T follicular helper cell (primary cell): ENCODE measurements at places on chromosomes 16 and 17.

DNA sequence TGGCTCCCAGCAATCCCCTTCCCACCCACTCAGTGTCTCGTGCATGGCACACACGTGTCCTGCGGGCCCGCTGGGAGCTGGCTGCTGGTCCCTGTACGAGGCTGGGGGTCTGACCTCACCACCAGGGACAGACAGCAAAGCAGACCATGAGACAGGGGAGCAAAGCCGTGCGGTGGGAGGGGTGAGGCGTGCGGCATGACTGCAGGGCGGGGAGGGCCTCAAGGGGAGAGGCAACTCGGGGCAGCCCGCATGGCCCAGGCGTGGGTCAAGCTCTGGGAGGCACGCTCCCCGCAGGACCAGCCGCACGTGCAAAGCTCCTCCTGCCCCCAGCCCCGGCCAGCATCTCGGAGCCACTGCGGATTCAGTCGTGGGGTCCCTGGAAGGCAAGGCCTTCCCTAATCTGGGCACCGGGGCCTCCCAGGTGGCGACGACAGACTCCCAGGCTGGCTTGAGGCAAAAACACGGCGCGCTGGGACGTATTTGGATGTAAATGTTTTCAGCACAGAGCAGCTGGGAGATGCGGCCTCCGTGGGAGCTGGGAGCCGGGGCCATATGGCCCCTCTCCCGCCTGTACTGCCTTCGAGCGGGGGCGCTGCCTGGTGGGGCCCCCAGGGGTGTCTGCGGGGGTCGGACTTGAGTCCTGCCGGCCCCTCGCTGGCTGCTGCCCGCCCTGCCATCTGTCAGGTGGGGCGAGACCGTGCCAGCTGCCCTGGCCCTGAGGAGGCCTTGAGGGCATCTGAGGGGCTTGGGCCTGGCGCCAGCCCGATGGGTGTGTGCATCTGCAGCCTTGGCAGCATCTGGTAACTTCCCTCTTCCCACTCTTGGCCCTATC, 12.2 kb upstream of the CBFA2T3 start:
- DNase-seq: no peak

GRCh38 chr16:64916051-64916450, 205.8 kb downstream of the CDH11 start:
- DNase-seq: no peak

GRCh38 chr17:79811011-79811867, 14.4 kb upstream of the CBX8 start:
- no peak for DNase-seq

GRCh38 chr17:245020-245419, 63.6 kb upstream of the DOC2B start:
- no peak for DNase-seq

DNA sequence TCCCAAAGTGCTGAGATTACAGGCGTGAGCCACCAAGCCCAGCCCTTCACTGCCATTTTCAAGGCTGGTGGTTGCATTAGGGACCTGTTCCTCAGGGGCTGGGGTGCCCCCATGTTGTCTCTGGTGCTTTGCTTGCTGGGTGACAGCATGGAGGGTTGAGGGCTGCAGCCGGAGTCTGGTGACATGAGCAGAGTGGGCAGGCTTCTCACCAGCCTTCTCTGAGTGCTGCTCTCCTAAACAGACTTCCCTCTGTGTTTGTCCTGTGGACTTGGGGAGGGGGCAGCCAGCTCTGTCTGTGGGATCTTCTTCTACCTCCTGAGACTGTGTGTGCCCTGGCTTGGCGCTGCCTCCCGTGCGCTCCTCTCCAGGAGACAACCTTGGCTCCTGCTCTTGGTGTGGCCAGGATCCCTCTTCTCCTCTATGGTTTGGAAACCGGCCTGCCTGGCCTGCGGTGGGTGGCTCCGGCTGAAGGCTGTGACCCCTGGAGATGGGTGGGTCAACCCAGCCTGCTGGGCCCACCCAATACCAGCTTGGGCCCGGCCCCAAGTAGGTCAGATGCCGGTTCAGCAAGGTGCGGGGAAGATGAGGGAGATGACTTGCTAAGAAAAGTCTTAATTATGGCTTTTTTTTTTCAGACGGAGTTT, 72.1 kb downstream of the PDPK1 start:
- no peak for DNase-seq

GRCh38 chr16:84677849-84678248, 22.0 kb upstream of the USP10 start:
- DNase-seq: no peak

- no peak for DNase-seq
Measured at GRCh38 chr16:78761427-78761826, 662.0 kb downstream of the WWOX start.

GRCh38 chr17:10290041-10290440, 82.8 kb downstream of the MYH13 start:
- DNase-seq: no peak

- no peak for DNase-seq
Measured at GRCh38 chr17:29956225-29956624, 14.8 kb downstream of the EFCAB5 start.

DNA sequence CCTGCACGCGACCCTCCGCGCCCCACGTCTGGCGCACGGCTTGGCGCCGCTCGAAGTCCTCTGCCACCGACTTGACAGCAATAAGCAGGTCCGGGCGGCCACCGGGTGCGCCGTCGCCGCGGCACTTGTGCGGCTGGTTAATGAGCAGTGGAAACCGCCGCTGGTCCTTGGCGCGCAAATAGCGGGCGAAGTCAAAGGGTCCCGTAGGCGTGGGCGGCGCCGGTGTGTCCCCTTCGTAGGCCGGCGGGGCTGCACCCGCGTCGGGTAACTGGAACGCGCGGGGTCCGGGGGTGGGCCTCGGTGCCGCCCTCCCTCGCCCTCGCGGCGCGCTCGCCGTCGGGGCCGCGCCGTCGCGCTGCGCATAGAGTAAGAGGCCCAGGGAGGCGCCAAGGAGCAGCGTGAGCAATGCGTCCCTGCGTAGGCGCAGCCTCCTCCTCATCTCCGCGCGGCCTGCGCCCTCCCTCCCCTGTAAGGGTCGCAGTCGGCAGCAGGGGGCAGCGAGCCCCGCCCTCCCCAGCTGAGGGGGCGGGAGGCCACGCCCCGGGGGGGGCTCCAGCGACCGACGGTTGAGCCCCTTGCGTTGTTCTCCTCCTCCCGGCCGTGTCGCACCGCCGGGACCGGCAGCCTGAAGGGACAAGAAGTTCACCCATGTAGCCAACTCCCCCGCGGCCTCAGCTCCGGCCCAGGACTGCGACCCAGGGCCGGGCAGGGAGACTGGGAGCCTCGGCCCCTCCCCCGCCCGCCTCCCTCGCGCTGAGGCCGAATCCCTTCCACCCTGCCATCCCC, 558 bp downstream of the B3GNT9 start:
- DNase-seq: no peak

- DNase-seq: no peak
Measured at GRCh38 chr17:73163043-73163442, 1.8 kb upstream of the SSTR2 start.

DNA sequence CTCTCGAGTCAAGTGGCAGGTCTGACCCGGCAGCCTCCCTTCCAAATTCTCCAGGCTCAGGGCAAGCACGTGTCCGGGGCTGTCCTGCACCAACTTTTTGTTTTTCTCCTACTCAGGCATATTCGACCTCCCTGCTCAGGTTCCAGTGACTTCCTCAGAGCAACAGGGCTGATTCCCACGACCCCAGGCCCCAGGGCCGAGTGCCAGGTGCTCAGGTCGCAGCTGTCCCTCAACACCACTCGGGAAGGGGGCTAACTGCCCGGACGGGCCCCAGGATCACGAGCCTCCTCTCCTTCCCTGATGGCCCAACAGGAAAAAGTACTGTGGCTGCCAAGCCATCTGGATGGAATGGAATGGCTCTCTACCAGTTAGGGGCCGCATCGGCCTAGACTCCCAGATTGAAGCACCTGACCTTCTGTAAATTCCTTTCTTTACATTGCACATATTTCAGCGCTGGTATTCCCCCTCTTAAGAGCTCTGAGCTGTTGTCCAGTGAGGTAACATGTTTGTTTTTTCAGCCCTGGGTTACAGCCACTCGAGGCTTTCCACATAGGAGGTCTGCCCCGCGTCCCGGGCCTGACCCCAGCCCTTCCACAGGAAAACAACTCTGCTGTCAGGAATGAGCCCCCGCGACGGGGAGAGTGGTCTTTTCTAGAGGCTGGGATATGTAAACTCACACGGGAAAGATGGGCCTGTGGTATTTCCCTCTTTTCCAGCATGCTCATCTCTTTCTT, 25.0 kb downstream of the NXN start:
- no peak for DNase-seq

DNA sequence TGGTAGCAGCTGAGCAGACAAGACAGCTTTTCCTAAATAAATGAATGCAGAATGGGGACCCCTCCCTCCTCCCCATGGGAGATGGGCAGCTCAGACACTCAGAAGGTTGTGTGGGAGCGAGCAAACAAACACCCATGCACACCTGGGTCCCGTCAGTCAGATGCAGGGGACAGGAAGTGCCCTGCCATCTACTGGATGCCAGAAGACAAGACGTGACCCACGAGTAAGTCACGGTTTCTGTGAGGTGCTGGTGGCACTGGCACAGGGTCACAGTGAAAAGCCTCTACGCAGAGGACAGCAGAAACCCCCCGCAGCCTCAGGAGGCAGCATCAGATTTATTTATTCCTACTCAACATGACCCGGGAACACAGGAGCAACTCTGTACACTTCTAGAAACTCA, 8.4 kb downstream of the HBQ1 start:
- DNase-seq: no peak

- no peak for DNase-seq
Measured at GRCh38 chr16:89325861-89326471, 108.5 kb downstream of the ZNF778 start.

- DNase-seq: no peak
Measured at GRCh38 chr17:55444471-55445441, 23.1 kb upstream of the MMD start.

- DNase-seq: no peak
Measured at GRCh38 chr17:21184570-21184969, 29.4 kb downstream of the TMEM11 start.

GRCh38 chr17:80612997-80613731, 68.5 kb downstream of the RPTOR start:
- DNase-seq: no peak

GRCh38 chr17:78133971-78134898, 3.7 kb downstream of the TMC8 start:
- peak; percentile 77 for DNase-seq

- DNase-seq: no peak
Measured at GRCh38 chr16:72838586-72838910, 209.4 kb downstream of the ZFHX3 start.

DNA sequence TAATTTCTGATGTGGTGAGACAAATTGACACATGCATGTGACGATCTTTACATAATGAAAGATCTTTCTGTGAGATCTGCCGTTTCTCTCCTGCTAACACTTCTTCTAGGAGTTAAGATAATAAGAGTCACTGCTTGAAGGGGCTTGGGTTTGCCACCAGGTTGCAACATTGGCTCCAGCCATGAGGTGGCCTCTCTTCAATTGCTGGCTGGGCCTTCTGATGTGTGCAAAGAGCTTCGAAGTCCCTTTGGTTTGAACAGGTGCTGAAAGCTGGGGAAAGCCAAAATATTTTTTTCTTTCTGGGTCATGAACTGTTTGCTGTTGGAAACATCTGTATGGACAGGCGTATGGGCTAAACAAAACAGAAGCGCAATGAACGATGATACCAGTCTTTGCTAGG, 204.1 kb upstream of the SALL1 start:
- DNase-seq: no peak

DNA sequence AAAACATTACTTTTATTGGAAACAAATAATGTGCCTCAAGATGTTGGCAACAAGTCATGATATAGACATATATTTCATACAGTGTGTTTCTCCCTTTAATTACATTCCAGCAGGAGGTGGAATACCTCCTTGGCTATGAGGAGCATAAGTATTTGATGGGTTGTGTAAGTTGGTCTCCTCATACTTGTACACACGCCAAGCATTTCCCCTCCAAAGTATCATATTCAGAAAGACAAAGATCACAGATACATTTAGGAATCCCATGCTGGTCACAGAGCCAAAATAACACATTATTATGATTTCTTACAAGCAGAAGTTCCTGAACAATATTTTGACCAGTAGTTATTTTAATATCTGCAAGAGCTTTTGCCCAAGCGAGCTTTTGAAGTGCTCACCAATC, 57.8 kb downstream of the WSB1 start:
- no peak for DNase-seq

GRCh38 chr16:6192984-6193383, 1095.4 kb upstream of the EEF2KMT start:
- no peak for DNase-seq

- no peak for DNase-seq
Measured at GRCh38 chr17:21211825-21212479, 2.0 kb downstream of the TMEM11 start.

GRCh38 chr17:51461578-51462004, 201.2 kb downstream of the UTP18 start:
- peak; percentile 30 for DNase-seq

DNA sequence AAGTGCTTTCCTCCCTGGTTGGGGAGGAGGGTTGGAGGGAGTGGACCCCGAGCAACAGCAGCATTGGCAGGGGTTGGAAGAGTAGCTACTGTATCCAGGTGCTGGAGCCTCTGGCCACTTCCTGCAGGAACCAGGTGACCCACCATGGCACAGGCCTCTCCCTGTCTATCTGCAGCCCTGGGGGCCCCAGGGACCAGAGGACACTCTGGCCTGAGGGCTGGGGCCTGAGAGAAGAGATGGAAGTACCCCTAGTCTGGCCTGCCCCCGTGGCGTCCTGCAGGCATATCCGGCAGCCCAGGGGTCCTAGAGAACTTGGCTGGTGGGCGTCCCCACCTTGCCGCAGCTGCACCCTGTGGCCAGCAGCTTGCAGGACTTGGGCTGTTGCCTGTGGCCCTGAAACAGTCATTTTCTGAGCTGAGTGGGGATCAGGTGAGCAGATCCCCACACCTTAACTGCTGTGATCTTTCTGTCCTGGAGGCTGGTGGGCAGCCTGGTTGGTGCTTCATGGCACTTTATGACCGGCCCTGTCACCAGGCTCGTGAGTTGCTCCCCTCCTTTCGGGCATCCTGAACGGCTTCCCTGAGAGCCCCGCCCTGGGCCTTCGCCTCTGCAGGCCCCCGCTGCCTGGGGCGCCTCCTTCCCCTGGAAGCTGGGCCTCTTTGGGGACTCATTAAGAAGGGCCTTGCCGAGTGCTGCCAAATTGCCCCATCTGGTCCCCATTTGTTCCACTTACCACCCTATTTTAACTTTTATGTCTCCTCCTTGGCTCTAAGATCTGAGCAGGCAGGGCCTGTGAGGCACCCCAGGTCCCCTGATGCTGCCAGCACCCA, 298.6 kb downstream of the SEC14L1 start:
- no peak for DNase-seq

GRCh38 chr17:73142872-73143381, 21.9 kb upstream of the SSTR2 start:
- DNase-seq: no peak

- DNase-seq: no peak
Measured at GRCh38 chr16:88061346-88062110, 110.3 kb downstream of the BANP start.

DNA sequence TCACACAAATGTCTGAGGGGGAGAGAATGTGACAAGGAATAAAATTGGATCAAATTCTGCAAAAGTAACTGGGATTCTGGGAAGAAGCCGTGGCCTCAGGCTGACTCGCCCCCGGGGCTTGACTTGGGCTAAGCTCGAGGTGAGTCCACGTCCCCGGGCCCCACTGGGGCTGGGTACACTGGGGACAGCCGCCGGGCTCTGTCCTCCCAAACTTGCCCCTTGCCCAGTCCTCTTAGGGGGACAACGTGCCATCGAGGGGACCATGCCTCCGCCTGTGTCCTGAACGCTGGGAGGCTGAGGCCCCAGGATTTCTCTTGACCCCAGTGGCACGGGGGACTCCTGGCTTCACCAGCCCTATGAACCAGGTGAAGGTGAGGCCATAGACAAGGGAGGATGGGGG, 21.1 kb downstream of the DOC2B start:
- DNase-seq: no peak
